ENCODE measurements at places on chromosomes 6 and 20.

DNA sequence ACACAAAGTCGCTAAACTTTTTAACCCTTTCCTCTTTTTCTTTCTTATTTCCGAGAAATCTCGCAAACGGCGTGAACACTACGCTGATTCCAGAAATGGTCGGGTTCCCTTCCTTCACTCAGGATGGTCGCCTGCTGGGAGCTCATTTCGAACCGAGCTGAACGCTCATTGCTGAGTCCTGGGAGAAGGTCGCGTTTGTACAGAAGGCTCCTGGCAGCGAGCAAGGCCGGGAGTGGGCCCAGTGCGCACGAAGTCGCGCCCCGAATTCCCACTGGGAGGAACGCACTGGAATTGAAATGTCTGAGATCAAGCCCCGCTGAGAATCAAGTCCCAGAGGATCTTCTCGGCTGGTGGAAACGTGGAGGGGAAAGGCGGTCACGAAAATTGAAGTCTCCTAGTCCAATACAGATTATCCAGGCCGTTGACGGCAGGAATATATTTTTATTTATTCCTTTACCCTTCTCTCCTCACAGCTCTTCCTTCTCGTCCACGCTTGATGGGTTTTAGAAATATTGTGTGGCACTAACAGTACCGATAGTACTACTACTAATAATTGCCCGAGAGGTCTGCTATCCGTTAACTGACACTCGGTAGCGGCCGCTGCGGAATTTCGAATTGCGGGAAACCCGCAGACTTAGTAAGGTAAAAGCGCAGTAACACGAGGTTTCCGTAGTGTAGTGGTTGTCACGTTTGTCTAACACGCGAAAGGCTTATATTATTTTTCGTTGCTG is 207.2 kb upstream of the ZNF184 start:
- no peak for DNase-seq

DNA sequence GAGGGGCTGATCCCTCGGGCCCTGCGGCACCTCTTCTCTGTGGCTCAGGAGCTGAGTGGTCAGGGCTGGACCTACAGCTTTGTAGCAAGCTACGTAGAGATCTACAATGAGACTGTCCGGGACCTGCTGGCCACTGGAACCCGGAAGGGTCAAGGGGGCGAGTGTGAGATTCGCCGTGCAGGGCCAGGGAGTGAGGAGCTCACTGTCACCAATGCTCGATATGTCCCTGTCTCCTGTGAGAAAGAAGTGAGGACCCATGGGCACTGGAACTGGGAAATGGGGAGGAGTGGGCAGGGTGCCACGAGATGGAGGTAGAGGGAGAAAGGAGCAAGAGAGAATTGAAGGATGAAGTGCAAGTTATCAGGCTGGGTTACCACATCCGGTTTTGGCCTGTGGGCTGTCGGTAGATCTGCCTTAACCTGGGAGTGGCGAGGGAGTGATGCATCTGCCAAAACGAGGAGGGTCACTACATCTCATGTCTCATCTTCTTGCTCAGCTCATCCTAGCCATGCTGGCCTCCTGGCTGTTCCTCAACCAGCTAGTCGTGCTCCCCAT is 5.4 kb upstream of the PHF1 start:
- no peak for DNase-seq

DNA sequence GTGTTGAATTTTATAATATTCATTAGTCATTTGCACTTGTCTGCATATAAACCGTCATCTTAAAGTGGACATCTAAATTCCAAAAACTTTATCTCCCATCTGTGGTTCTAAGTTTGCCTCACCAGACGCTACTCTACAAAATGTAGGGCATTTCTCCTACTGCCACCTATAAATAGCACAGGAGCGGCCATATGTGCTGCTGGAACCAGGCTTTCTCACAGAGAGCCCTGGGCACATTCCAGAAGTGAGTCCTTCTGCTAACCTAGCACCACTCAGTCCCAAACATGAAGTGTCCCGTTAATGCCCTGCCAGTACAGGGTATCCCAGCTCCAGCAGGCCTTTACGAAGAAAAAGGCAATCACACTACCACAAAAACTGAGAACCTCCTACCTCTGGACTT is 153.7 kb downstream of the TMEM242 start:
- no peak for DNase-seq

DNA sequence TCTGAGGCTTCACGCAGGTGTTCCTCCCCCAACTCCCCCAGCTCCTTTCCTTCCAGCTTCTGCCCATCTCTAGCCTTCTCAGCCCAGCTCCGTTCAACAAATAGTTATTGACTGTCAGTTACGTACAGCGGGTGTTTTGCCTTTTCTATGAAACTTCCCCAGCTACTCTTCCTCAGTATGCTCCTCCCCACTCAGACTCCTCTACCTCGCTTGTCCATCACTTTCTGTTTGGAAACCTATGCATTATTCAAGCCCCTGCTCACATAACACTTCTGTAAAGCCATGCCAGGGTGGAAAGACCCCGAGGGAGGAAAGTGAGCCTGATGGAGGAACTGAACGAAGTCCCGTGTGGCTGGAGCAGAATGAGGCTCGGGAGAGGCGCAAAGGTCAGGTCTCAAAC is 44.2 kb upstream of the NR2E1 start:
- no peak for DNase-seq

DNA sequence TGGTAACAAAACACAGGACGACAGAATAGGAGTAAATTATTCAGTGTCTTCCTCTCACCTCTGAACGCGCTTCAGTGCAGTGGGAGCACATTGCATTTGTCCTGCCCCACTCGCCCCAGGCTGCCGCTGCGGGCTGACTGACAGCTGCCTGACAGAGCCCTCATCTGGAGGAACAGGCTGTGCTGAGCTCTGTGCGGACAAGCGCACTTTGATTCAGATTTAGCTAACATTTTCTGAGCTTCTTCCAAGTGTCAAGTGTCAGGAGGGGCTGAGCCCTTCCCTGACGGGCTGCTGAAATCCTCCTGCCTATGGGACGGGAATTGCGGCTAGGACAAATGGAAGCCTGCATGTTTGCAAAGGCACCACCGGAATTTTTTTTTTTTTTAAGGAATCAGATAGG is 383.0 kb upstream of the CDH4 start:
- no peak for DNase-seq

DNA sequence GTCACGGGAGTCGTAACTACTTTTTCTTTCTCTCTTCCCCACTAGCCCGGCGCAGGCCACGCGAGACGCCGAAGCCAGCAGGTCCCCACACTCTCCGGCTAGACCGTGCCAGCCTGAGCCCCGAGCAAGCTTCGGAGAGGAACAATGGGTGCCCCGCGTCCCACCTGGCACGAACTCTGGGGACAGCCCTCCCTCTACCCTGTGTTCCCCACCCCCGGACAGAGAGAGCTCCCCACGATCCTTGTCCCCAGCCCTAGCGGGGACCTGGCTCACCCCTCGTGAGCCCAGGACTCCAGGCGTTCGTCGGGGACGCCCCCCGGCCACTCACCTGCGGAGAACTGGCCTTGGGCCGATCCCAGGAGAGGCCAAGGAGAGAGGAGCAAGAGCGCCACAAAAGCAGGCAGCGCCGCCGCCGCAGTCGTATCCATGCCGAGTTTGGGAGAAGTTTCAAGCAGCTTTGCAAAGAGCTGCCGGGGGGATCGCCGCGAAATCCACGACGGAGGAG is 416 bp downstream of the PTPRK start:
- no peak for DNase-seq

Measured in HFF-Myc (cell line).